ENCODE measurements at places on chromosomes 1 and 21. TPM values are rescaled to one million over a fixed set of nuclear protein-coding genes. Genes with fewer than 3 reads are reported as not detected.

DNA sequence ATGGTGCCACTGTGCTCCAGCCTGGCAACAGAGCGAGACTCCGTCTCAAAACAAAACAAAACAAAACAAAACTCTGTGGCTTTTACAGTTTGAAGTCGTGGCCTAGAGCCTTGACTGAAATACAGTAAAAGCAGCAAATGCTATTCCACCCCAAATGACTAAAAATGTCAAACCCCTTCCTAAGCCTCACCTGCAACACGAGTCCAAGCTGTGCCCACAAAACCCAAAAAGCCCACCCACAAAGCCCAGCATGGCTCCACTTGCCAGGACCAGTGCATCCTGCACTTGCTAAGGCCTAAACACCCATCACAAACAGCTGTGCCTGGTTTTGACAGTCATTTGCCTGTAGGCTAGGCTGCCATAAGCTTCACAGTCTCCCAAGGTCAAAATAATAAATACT lies 21.3 kb downstream of the VAV3 start:
- H3K27ac ChIP-seq = no peak overlapping the region
- no peak overlapping the region for H3K4me3 ChIP-seq
- no peaks in the 10 kb centered on the region for H3K27me3 ChIP-seq
- H3K36me3 ChIP-seq = no peaks in the 10 kb centered on the region

GRCh38 chr1:177044390-177044789 lies 120.1 kb downstream of the ASTN1 start:
- no peaks in the 10 kb centered on the region for H3K36me3 ChIP-seq
- no peaks in the 10 kb centered on the region for H3K27me3 ChIP-seq
- H3K4me1 ChIP-seq = no peaks in the 10 kb centered on the region
- H3K4me3 ChIP-seq = no peak overlapping the region

FAM177B gene
- total RNA-seq = not detected

BARHL2 gene
- total RNA-seq = not detected

FCN3 gene
- total RNA-seq = not detected

GRCh38 chr1:6265151-6265550 lies 4.3 kb upstream of the GPR153 start:
- H3K36me3 ChIP-seq = no peaks in the 10 kb centered on the region
- H3K27me3 ChIP-seq = no peaks in the 10 kb centered on the region
- no peak overlapping the region for H3K27ac ChIP-seq
- no peaks in the 10 kb centered on the region for H3K4me1 ChIP-seq
- no peak overlapping the region for H3K4me3 ChIP-seq

OVAAL gene
- total RNA-seq = not detected

NR0B2 gene
- not detected for total RNA-seq

DNA sequence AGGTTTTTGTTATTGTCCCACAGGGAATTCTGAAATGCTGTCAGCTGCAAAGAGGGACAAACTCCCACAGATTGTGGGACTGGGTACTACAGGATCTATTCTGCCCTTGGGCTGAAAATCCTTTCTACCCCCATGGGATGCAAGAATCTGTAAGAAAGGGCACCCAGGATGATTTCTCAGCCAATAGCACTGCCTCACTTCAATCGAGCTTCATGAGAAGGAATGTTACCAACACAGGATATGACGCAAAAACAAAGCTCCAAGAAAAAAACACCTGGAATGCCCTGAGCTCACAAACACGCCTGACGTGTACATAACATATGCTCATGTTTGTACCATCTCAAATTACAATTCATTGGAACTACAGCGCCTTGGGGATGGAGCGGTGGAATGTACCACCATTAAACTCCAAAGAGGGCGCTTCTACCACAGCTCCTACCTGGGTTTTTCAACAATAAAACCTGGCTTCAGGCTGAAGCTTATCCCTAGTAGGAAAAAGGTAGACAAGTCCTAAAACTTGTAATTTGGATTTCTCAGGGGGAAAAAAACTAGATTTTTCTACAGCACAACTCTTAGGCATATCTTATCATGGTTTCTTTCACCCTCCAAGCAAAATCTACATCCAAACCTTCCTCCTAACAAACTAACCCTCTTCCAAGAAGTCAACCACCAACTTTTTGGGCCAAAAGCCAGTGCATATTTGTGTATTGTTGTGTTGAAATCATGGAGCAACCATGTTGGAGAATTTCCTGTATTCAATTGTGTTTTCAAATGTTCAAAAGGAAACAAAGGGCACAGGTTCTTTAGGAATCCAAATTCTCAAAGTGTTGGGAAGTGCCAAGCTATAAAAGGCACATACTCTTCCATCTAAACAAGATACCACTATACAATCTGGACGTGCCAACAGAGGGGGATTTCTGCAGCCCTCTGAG lies 78.9 kb downstream of the TGFBR3 start:
- H3K4me1 ChIP-seq = peaks cover 26% of the 10 kb centered on the region
- H3K27ac ChIP-seq = no peak overlapping the region
- no peak for DNase-seq
